Mesendoderm (in vitro differentiated cells): ENCODE measurements at places on chromosomes 11 and 22.

- DNase-seq: no peak
Observed at GRCh38 chr11:67287355-67288197, 1.5 kb upstream of the ANKRD13D start.

DNA sequence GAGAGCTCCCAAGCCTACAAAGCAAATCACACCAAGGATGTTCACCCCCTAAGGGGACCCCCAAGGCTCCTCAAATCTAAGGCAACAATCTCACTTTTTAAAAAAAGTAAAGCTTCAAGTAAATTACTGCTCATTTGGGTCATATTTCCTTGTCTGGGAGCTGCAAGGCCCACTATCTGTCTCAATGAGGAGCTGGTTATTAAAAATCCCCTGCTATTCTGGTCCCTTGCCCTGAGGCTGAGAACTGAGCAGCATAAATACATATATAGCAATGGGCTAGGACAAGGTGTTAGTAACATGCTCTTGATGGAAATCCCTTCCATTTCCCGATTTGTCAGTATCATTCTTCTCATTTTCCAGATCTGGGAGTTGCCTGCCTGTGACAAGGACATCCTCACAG, 119.2 kb downstream of the ETS1 start:
- DNase-seq: no peak

GRCh38 chr22:37290737-37291136, 8.4 kb downstream of the CYTH4 start:
- no peak for DNase-seq

DNA sequence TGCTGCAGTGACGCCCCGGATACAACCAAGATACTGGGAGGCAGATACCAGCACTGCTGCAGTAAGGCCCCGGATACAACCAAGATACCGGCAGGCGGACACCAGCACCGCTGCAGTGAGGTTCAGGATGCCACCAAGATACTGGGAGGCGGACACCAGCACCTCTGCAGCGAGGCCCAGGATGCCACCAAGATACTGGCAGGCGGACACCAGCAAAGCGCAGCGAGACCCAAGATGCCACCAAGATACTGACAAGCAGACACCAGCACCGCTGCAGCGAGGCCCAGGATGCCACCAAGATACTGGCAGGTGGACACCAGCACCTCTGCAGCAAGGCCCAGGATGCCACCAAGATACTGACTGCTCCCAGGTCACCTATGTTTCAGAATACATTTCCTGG, 225.2 kb downstream of the BRD1 start:
- DNase-seq: no peak

DNA sequence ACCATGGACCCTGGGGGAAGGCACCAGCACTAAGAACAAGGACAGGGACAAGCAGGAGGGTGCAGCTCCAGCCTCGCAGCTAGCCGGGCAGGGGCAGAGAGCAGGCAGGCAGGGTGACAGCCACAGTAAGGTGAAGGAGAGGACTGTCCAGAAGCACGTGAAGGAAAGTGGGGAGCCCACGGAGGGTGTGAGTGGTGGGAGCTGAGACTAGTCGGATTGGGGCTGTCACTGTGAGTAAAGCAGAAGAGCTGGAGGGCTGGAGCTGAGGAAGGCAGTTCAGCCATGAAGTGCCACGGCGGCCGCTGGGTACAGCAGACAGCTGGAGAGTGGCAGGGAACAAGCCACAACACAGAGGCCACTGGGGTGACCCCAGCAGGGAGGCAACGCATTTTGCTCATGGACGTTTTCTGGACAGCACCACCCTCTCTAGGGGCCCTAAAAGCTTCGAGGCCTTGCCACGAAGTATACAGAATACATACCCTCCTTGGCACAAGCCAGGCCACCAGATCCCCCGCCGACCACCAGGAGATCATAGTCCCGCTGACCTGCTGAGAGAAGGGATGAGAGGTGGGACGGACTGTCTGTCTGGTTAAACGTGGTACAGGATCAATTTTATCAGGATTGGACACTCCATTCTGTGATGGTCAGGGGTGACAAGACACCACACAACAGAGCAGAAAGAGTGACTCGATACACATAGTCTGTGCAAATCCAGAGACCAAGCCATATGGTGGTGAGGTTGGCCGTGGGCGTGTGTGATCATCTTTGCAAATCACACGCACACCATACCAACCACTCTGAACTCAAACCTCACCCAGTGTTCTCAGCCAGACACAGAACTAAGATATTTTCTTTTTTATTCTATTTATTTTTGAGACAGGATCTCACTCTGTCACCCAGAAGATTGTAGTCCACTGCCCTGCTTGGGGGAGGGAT, 10.8 kb upstream of the COMT start:
- no peak for DNase-seq
